Activated CD4-positive, alpha-beta T cell treated with anti-CD3 and anti-CD28 coated beads for 36 hours (primary cell): ENCODE measurements at places on chromosomes 12 and 14.
A peak's percentile ranks its signal among the peaks of the same experiment; 100 is the strongest.

DNA sequence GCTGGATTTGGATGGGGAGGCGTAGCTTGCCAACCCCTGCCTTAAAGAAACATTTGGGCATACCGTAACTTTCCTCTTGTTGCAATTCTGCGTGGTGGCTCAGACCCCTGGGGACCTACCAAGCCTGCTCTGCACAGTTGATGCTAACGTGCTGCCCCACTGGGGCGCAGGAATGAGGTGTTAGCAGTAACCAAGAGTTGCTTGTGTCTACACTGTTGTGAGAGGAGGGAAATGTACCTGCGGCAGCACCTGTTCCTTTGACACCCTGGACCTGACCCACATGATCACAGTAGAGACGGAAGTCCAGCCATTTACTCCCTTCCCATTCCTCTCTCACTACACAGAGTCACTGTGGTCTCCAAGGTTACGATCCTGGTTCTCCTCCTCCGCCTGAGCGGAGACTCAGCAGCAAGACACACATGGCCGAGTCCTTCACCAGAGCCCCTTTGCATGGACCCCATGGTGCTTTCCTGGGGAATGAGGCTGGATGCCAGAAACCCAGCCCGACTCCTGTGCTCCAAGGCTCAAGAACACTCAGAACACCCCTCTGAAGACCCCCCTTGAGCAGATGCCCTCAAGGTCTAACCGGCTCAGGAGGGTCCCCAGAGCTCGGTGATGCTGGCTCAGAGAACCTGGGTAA, 84.8 kb downstream of the FBXL14 start:
- DNase-seq = no peak

GRCh38 chr12:65529106-65529505, 250.6 kb downstream of the MSRB3 start:
- no peak for DNase-seq

DNA sequence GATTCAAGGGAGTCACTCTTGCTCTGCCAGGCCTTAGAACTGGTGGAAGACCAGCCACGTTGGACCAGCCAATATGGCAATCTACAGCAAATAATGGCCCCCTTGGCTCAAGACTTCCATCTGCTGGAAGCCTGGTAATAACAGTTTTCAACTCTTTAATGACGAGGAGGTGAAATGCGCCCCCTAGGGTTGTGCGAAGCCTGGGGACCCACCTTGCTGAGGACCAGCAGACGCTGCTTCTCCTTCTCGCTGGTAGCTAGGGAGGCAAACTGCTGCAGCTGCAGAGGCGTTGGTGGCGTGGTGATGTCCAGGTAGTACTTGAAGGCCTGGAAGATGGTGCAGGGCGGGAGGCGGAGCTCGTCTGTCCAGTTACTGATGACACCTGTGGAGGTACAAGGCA, 41.5 kb upstream of the FBXO21 start:
- DNase-seq = peak; percentile 17

GRCh38 chr14:53621433-53621832, 335.2 kb downstream of the BMP4 start:
- DNase-seq = no peak

DNA sequence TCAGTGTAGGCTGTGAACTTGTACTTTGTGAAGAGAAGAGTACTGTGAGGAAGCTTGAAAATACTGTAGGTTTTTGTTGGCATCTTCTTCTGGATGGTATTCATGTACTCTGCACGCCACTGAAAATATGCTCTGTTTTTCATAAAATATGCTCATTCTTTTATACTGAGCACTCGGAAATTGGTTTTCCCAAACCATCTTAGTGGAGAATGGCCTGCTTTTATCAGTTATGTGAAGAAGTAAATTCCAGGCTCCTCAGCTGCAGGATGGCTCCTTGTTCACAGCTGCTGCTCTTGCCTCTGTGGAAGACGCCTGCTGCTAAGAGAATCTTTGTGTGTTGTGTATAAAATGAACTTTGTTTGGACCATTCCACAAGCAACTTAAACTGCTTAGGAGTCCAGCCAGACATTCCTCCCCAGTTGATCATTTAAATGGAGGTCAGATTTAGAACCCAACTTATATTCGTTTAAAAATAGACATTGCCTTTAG, 443.5 kb upstream of the RGS6 start:
- DNase-seq = no peak

DNA sequence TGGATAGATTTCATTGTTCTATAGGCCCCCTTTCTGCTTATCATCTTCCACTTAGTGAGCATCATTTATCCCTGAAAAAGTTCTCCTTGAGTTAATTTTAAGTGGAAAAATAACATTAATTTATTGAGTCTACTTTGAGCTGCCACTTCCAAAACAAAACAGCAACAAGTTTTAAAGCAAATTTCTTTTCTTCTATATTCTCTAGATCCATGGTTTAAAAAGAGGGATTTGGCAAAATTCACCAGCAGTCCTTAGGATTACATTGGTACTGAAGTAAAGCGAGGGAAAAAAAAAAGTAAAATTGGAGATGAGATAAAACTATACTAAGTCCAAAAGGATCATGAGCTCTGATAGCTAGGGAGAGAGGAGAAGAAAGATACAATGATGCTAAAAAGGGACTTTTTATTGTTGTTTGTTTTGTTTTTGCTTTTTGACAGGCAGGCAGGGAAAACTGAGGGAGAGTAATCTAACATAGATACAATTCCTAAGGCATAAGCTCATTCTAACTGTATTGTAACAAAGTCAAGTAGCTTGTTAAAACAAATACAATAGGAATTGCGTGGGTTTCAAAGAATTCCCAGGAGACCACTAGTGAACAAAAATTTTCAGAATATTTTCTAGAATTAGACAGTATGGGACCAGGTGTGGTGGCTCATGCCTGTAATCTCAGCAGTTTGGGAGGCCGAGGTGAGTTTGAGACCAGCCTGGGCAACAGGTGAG, 19.2 kb upstream of the PLEKHA5 start:
- no peak for DNase-seq
